ENCODE measurements at places on chromosomes 1 and 21. TPM values are rescaled to one million over a fixed set of nuclear protein-coding genes. Genes with fewer than 3 reads are reported as not detected.

VASH2 gene
- polyA plus RNA-seq, result 1.2 TPM

PLA2G2F gene
- not detected for polyA plus RNA-seq

UBL4B gene
- polyA plus RNA-seq, result not detected

ELF3 gene
- polyA plus RNA-seq, result 0.38 TPM

GIPC2 gene
- 0.06 TPM for polyA plus RNA-seq

KRTAP25-1 gene
- polyA plus RNA-seq, result not detected

ISG15 gene
- polyA plus RNA-seq, result 99.1 TPM

CD1C gene
- polyA plus RNA-seq, result not detected

GJA4 gene
- not detected for polyA plus RNA-seq

GPR25 gene
- polyA plus RNA-seq, result not detected

KIRREL1 gene
- polyA plus RNA-seq, result 64.6 TPM

CD1E gene
- not detected for polyA plus RNA-seq

KRTAP13-2 gene
- not detected for polyA plus RNA-seq

FOXE3 gene
- not detected for polyA plus RNA-seq

EEIG2 gene
- 1.7 TPM for polyA plus RNA-seq

G0S2 gene
- 0.53 TPM for polyA plus RNA-seq

SORT1 gene
- 15.8 TPM for polyA plus RNA-seq

CACNA1S gene
- polyA plus RNA-seq, result not detected

MAP1LC3C gene
- not detected for polyA plus RNA-seq

SZT2 gene
- 14.3 TPM for polyA plus RNA-seq

GBP5 gene
- polyA plus RNA-seq, result not detected

FAM167B gene
- polyA plus RNA-seq, result 0.59 TPM

CNIH4 gene
- polyA plus RNA-seq, result 29.7 TPM

NUDT4B gene
- 10.6 TPM for polyA plus RNA-seq

KLF17 gene
- 0.14 TPM for polyA plus RNA-seq
